ENCODE measurements at places on chromosomes 2 and 18. TPM values are rescaled to one million over a fixed set of nuclear protein-coding genes. Genes with fewer than 3 reads are reported as not detected.

GRCh38 chr18:292271-292670 is 24.4 kb upstream of the THOC1 start:
- DNase-seq, result no peak

GRCh38 chr2:234368861-234369261 is 128.0 kb downstream of the ARL4C start:
- DNase-seq, result no peak

PDE11A gene
- 2.6 TPM for total RNA-seq

TTLL4 gene
- total RNA-seq, result 6.3 TPM

BOD1L2 gene
- total RNA-seq, result not detected

ERLEC1 gene
- total RNA-seq, result 17.3 TPM

- no peak for DNase-seq
Measured at GRCh38 chr2:205714058-205714776, 31.9 kb downstream of the NRP2 start.

GRCh38 chr18:62992877-62993365 is 277.6 kb downstream of the PHLPP1 start:
- no peak for DNase-seq

GRCh38 chr18:23398401-23398800 is 54.7 kb upstream of the RIOK3 start:
- DNase-seq, result no peak

DNAJC5G gene
- not detected for total RNA-seq

DNA sequence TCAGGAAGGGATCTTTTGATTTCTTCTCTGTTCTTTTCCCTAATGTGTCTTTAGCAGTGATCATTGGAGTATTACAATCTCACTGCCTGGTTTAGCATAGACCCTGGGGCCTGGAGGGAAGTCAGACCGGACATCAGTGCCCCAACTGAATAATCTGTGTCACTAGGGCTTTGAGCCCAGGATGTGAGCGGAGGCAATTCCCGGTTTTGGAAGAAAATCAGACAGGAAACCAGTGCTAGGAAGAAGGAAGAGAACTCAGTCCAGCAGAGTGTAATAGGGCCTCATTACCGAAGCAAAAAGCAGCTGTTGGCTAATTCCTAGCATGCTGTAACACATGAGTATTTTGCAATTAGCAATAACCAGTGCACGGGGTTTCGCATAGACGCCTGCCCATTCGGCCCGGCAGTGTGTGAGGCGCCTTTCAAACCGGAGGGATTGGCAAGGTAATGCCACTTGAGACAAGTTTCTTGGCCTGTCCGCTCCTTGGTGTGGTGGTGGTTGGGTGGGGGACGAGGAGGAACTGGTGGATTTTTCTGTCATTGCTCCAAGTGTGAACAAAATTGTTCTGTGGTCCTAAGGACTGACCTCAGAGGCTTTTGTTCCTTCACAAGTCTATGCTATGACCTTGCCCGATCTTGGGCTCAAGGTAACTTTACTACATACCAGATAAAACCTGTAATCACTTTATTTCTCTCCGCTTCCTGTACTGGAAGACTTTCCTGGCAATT is 2.8 kb downstream of the FOSL2 start:
- peak; percentile 59 for DNase-seq

CCDC74B gene
- 71.6 TPM for total RNA-seq

ITPRID2 gene
- 0.55 TPM for total RNA-seq

DNA sequence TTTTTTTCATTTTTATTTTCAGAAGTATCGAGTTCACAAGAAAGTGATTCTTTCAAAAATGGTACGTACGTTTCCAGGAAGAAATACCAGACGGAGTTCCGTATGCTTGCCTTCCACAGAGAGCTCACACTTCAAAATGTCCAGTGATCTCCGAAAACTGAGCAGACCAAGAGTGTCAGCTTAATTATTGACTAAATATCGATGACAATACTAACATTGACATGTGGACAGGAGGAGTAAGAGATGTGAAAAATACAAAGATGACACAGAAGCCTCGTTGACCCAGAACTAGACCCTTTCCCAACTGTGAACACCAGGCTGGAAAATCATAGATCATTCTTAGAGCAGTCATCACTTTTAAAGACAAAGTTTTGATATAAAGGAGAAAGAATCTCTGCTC is 440.0 kb upstream of the POU3F3 start:
- DNase-seq, result no peak

- no peak for DNase-seq
Measured at GRCh38 chr2:238846628-238847418, 1.1 kb upstream of the TWIST2 start.

ODC1 gene
- 382 TPM for total RNA-seq

LRRC30 gene
- total RNA-seq, result not detected
